Midbrain (tissue), 1 donor: ENCODE measurements at places on chromosomes 1 and 21.

DNA sequence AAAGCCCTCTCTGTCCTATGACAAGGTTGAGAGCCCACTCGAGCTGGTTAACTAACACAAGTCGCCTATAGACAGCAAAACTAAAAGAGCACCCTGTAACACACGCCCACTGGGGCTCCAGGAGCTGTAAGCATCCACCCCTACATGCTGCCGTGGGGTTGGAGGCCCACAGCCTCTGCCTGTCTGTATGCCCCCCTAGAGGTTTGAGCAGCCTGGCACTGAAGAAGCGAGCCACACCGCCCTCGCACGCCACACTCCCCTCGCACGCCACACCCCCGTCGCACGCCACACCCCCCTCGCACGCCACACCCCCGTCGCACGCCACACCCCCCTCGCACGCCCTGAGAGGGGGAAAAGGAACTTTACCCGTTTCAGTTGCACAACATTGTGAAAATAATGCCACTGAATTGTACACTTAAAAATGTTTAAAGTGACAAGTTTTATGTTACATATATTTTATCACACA is 13.2 kb upstream of the HMGCL start:
- DNase-seq: no peak

DNA sequence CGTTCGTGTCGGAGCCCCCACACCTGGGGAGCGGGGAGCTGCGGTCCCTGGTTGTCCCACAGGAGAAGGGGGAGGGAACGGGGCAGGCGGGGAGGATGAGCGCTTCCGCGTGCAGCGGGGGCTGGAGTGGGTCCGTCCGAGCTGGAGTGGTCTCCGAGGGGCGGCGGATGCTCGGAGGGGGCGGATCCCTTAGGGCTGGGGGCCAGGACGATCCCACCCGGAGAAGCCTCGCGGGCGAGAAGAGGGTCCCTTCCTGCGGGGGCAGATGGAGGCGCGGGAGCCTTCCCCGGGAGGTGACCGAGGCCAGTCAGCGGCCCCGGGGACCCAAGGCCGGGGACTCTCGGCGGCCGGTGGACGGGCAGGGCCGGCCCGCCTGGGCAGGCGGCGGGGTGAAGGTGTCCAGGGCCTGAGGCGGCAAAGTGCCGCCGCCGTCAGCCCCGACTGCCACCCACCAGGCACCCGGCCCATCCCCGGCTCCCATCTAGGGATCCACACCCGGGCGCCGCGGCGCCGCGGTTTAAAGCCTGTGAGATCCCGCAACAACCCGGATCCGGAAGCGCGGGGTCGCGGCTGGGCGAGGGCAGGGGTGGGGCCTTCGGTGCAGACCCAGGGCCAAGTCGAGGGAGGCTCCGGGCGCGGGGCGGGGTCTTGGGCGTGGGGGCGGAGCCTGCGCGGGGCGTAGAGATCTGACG is 5.3 kb upstream of the CCDC27 start:
- peak; percentile 86 for DNase-seq

DNA sequence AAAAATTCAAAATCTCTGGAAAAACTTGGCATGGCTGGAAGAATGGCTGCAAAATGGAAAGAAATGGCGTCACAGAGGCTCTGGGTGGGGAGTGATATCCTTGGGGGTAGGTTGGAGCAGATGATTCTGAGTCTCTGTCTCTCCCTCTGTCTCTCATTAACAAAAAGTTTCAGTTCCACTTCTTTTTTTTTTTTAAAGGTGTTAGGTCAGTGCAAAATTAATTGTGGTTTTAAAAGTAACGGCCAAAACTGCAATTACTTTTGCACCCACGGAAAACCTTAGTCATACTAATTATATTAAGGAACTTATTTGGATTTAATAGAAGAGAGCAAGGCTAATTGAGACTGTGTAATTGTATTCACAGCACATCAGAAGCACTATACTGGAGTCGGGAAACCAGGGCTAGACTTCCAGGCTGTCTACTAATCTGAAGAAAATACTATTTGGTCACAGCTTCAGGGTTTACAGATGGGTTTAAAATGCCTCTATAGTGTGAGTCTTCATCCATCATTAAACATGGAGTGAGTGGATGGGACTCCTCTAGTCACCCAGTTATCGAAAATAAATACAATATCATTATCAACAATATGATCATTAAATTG is 289.1 kb upstream of the PLD5 start:
- DNase-seq: no peak

- DNase-seq: no peak
These were observed 570.2 kb downstream of the DPYD start for GRCh38 chr1:97350662-97351061.

- no peak for DNase-seq
These were observed 17.2 kb upstream of the C8A start for GRCh38 chr1:56837244-56837939.

GRCh38 chr1:93980320-93981273 is 71.4 kb upstream of the GCLM start:
- DNase-seq: no peak

GRCh38 chr1:28965271-28965870 is 51.0 kb downstream of the EPB41 start:
- no peak for DNase-seq

DNA sequence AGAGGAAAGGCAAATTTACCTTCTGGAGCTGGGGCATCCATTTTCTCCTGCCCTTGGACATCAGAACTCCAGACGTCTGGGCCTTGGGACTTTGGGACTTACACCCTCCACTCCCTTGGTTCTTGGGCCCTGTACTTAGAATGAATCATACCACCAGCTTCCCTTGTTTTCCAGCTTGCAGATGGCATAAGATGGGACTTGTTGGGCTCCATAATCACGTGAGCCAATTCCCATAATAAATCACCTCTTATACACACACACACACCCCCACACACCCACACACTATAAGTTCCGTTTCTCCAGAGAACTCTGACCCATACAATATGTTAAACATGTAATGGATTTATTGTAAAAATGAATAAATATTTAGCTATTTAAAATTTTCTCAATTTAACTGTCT is 185.7 kb downstream of the GIPC2 start:
- no peak for DNase-seq

DNA sequence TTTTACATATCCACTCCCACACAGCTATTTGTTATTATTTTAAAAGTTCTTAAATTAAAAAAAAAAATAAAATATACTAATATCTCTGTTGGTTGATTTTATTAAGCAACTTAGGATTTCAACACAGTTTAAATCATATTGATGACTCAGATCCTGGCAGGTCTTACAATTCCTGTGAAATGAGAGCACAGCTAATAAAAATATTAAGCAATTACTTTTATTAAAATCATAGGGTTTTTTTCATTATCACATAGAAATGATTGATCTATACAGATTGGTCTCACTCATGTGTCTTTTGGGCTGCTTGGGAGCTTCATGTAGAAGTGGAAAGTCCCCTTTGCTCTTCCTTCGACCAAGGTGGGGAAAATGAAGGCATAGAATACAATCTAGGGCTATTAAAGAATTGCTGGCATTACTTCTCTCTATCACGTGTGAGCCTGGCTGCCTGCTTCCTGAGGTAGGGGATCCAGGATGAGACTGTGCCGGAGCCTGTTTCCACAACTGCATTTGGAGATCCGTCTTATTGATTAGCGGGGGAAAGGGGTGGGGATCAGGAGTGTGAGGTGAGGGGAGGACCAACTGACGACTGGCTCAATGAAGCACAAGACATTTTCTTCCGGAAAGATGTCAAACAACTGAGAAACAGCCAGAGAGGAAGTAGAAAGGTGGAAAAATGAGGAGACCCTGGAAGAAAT is 858.0 kb downstream of the USP25 start:
- peak; percentile 60 for DNase-seq

- DNase-seq: no peak
These were observed 29.0 kb upstream of the ARID1A start for GRCh38 chr1:26666855-26667254.

DNA sequence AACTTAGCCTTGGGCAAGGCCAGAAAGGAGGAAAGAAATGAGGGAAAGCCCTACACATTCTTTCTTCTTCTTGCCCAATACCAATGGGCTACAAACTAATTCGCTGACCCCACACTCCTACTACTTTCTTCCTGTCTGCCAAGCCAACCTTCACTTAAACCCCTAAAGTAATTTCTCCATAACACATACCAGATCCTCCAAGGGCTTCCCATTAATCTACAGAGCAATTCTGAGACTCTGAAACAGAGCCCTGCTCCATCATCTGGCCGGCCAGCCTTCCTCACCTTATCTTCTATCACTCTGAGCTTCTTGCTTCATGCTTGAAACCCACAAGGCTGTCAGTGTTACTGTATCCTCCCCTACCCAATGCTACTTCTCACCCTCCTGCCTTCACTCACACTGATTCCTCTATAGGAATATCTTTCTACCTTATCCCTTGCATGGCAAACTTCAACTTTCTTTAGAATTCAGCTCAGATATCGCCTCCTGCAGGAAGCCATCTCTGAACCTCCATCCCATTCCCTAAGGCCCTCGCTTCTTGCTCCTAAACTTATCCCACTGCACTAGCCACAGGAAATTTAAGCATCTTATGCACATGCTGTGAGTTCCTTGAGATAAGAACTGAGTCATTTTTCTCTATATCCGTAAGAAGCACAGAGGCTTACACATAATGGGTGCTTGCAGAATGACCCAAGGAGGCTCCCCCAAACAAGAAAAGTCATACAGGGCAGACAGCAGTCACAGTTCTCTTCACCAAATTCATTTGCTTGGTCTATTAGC is 81.9 kb downstream of the JAK1 start:
- DNase-seq: no peak

GRCh38 chr1:228100822-228101613 is 2.1 kb downstream of the C1orf35 start:
- no peak for DNase-seq

DNA sequence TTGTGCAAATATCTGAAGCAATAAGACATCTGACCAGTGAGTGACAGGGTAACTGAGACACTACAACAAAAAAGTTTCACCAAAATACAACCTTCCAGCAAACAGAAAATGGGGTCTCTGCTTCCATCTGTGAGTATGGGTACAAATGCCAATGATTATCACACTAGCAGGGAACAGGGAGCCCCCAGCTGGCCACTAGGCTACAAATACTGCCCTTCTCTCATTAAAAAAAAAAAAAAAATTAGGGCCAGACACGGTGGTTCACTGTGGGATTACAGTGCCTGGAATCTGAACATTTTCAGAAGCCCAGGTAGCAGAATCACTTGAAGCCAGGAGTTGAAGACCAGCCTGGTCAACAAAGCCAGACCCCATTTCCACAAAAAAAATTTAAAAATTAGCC is 48.4 kb upstream of the EDARADD start:
- no peak for DNase-seq

- no peak for DNase-seq
These were observed 22.0 kb upstream of the BLACAT1 start for GRCh38 chr1:205477759-205478247.

DNA sequence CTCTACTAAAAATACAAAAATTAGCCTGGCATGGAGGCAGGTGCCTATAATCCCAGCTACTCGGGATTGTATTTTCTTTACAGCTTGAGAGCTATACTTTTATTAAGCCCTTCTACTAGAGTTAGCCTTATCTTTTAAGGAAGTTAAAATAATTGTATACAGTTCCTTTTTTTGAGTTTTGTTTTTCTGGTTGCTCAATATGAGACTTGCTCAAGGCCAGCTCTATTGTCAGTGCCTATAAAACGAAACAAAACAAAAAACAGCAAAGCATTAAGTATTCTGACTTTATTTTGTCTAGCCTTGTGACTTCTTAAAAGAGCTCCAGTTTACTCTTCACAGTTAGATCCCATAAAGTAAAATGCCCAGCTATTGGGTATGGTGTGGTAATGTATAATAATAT is 17.2 kb downstream of the PKN2 start:
- DNase-seq: peak; percentile 36

- DNase-seq: no peak
These were observed 159.8 kb downstream of the PBX1 start for GRCh38 chr1:164718821-164719220.

GRCh38 chr1:218473522-218473921 is 128.4 kb downstream of the TGFB2 start:
- no peak for DNase-seq

- DNase-seq: no peak
These were observed 101.8 kb upstream of the OLFM3 start for GRCh38 chr1:102098536-102098935.

DNA sequence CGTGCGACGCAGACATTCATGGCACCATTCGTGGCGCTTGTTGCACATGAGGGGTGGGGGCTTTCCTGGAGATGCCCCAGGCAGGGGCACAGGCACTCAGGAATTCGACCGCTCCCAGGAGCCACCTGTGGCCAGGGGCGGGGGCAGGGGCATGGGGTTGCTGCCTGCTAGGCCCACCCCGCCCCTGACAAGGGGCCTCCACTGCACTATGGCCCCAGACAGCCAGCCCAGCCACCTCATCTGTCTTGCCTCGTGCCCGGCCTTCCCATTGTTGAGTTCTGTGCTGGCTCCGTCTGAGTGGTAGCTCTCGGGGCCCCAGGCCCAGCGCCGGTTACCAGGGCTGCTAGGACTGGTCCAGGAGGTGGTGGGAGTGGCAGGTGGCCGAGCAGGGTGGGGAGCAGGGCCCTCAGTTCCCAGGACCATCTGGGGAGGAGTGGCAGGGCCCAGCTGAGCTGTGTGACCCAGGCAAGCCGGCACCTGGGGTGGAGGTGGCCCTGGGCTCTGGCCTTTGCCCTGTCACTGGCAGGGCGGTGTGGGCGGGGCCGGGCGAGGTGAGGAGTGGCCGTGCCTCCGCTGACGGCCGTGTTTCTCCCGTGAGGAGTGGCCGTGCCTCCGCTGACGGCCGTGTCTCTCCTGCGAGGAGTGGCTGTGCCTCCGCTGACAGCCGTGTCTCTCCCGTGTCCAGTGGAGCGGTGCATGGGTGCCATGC is 1.9 kb downstream of the PLCH2 start:
- no peak for DNase-seq

DNA sequence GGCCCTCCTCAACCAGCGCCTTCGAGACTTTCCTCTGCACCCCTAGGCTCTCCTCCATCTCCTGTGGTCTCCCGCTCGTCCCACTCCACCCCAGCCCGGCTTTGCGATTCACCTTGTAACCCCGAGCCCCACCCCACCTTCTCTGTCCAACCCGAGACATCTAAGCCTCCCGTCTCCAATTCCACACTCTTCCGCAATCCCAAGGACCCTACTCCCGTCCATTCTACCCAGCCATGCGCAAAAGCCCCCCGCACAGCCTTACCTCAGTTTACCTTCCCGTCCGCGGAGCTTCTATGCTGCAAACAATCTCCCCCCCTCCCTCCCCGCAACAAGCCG is 174 bp downstream of the SH3BP5L start:
- DNase-seq: no peak

- DNase-seq: no peak
These were observed 96.3 kb upstream of the SLC44A3 start for GRCh38 chr1:94723894-94724293.

GRCh38 chr1:21325231-21325718 is 35.0 kb upstream of the ECE1 start:
- no peak for DNase-seq

GRCh38 chr1:223242971-223243370 is 99.9 kb upstream of the TLR5 start:
- no peak for DNase-seq

GRCh38 chr1:220031287-220031686 is 15.0 kb downstream of the EPRS1 start:
- no peak for DNase-seq

GRCh38 chr1:171250263-171250662 is 2.0 kb downstream of the FMO1 start:
- DNase-seq: no peak
